NCI-H2081 (cell line): ENCODE measurements at places on chromosomes 3 and 15.

GRCh38 chr3:50210176-50210509 lies 5.1 kb downstream of the SLC38A3 start:
- no peak for DNase-seq

GRCh38 chr3:2937592-2937991 lies 172.6 kb downstream of the IL5RA start:
- DNase-seq: no peak

DNA sequence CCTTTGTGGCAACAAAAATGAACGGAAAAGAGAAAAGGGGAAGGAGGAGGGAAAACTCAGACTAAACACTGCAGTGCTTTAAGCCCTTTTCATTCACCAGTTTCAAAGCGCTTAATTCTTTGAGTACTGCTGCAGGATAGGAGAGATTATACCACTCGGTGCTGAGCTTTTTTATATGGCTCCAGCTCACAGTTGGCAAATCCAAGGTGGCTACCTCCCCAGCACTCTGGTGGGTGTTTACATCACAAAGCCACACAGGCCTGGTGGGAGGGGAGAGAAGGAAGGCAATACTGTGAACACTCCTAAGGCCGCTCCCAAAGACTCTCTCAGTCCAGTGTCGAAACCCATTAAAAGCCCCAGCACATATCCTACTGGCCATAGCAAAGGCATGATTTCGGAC lies 191.4 kb downstream of the STT3B start:
- no peak for DNase-seq

GRCh38 chr3:121223116-121223515 lies 315.1 kb downstream of the STXBP5L start:
- no peak for DNase-seq

- DNase-seq: no peak
Measured at GRCh38 chr15:58415636-58416035, 16.2 kb upstream of the LIPC start.

GRCh38 chr3:146162561-146162960 lies 1.6 kb upstream of the PLOD2 start:
- DNase-seq: no peak
